ENCODE measurements at places on chromosomes 4 and X.

GRCh38 chr4:87559090-87559837 is 30.1 kb upstream of the SPARCL1 start:
- DNase-seq = no peak

DNA sequence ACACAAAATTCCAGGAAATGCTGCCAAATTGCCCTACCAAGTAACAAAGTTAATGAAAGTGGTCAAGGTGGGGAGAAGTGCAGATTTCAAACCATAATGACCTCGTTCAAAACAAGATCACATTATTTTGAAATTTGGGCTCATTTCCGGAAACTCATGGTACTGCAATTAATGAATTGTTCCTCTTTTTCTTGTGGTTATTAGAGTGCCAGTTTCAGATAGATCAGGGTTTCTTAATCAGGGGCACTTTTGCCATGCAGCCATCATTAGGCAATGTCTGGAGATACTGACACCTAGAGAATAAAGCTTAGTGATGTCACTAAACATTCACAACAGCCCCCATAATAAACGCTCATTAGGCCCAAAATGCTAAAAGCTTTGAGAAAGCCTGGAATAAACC is 381.5 kb upstream of the GALNT7 start:
- DNase-seq = no peak

DNA sequence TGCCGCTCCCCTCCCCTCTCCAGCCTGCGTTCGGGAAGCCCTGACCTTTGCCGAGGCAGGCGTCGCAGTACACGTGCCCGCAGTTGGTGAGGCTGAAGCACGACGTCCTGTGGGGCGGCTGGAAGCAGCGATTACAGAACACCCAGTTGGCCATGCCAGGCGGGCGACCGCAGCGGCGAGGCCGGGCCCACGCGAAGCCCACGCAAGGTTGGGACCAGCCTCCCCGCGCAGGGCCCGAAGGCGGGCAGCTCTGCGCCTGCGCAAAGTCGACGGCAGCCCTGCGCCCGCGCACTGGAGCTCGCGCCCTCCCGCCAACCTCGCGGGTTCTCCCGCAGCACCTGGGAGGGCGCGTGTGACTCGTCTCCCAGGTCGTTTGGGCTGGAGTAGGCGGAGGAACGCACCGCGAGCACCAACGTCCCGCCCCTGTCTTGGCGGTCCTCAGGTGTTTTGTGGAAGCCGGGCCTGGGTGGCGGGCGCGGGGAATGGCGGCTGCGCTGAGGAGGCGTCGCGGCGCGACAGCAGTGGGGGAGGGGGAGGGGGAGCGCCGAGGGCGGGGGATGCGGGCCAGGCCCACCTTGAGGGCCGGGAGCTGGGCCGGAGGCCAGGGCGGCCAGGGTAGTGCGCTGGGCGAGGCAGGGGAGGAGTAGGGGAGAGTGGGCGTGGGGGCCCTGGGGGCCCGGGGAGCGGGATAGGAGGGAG is at the start of gene RNF212:
RNF212 (minus strand) TSS at position 254 of the 699 bp plus-strand sequence; CDS start at position 154, 100 bp downstream.
- no peak for DNase-seq

DNA sequence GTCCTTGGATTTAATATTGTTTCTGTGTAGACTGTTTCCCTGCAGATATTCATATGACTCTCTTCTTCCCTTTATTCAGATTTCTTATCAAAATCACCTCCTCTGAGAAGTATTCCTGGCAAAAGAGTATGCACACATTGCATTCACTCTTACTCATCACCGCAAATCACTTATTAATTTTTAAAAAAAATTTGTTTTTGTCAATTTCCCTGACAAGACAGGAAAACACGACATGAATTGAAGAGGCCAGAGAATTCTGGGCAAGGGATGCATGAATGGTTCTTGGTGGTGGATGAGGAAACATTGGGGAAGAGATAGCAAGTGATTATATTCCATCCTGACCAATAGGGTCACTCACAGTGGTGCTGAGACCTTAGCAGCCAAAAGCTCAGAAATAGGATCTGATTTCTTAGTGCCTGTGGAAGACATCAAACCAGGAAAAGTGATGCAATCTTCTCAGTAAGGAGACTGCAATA is 522.5 kb upstream of the AGA start:
- no peak for DNase-seq

- peak; percentile 68 for DNase-seq
These were observed 12.1 kb downstream of the PPP2R3B start for GRCh38 chrX:374596-374995.

- DNase-seq = no peak
These were observed 93.6 kb downstream of the DCTD start for GRCh38 chr4:182823576-182823975.

DNA sequence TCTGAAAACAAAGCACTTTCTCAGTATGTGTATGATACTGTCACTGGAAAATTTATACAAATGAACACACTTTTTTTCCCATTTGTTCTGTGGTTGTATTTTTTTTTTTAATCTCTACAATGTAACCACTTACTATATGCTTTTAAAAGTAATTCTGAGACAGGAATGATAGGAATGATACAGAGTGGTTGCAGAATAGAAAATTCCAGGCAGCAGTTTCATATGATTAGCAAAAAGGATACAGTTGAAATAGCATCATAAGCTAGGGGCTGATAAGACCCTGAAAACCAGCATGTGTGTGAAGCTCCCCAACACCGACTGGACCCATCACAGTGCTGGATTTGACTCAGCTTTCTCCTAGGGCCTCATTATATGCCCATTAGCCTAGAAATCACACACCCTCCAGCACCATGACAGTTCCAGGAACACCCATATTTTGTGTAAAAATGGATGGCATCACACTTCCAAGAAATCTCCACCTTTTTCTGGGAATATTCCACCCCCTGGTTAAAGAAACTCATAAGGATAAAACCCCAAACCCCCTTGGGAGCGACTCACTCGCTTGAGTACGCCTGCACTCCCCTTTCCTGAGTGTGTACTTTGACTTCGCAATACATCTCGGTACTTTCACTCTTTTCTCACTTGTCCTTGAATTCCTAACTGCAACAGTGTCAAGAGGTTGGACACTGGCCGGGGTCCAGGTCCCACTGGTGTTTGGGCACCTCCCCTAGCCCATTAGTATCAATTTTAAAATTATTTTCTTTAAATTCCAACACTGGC is 77.4 kb upstream of the AGA start:
- DNase-seq = no peak

DNA sequence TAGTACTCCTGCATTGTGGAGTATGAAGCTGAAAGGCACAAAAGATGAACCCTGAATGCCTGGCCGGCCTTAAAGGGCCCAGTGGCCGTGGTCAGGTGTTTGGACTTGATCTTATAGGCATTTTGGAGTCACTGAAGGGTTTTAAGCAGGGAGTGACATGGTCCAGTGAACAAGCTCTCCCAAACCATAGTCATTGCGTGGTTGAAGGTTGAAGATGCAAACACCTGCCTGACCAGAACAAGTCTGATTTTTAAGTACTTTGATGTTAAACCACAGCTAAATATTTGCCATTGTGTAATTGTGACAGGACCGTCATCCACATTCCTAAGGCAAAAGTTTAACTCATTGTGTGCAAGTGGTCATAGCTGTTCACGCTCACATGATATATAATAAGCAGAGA is 3.3 kb downstream of the STK32B start:
- no peak for DNase-seq

DNA sequence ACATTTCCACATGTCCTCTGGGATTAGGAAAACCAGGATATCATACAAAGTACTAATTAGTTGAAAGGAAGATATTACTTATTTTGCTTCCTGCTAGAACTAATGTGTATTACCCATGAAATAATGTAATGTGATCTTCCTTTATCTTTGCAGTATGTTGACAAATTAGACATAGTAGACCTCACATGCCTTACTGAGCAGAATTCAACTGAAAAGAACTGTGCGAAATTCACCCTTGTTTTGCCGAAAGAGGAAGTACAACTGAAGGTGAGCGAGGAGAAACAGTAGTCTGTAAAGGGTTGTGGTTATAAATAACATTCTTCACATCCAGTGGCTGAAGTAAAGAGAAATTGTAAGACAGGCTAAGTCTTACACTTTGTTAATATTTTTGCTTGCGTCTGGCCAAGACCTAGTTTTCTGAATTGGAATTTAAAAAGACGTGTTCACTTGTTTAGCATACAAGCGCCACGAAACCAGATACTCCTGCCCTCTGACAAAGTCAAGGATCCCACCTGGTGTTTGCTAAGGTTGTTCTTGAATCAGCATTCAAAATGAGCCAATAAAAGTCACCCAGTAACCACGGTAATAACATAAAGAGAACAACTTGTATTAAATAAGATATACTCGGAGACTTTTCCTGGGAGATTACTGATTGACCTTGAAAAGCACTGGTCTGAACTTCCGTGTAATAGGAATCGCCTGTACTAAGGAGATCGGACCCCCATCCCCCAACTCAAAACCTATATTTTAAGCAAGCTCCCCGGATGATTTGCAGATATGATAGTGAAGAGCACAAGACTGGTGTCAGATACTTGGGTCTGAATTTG is 16.9 kb downstream of the STAP1 start:
- no peak for DNase-seq

GRCh38 chrX:13791559-13791958 is 25.3 kb downstream of the GPM6B start:
- DNase-seq = no peak

- no peak for DNase-seq
These were observed 169.9 kb downstream of the ZNF330 start for GRCh38 chr4:141390571-141390970.

DNA sequence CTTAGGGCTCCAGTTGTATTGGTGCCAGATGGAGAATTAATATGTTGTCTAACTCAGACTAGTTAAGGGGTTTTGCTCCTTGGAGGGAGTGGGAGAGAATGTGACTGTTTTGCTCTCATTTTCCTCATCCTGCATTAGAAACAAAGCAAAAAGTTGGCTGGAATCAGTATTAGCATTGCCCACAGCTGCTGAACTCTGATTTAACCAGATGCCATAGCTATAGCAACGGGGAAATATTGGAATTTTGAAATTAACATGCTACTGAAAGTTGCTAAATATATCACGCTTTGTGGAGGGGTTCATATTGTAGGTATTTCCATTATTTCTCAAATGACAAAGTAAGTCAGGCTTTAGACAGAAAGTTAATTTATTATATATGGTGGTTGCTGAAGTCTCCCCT is 66.7 kb upstream of the EOLA2 start:
- DNase-seq = no peak

GRCh38 chr4:77433418-77433733 is 172.2 kb upstream of the CXCL13 start:
- DNase-seq = no peak

DNA sequence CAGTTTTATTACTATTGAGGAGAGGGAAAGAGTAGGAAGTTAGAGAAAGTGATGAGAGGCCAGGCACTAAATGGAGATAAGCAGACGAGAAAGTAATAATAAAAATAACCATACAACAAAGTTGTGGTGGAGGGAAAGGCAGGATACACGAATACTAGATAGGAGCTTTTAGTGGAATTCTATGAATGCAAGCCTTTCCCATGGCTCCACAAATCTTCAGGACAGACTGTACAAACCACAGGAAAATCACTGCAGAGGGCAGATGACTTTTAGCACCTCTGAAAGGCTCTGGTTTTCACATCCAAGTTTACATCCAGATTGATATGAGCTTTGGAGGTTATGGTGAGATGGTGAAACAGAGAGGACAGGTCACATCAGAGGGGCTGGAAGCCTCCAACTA is 41.5 kb downstream of the TNIP3 start:
- DNase-seq = no peak

GRCh38 chr4:138609943-138610350 is 367.8 kb upstream of the SLC7A11 start:
- DNase-seq = no peak

DNA sequence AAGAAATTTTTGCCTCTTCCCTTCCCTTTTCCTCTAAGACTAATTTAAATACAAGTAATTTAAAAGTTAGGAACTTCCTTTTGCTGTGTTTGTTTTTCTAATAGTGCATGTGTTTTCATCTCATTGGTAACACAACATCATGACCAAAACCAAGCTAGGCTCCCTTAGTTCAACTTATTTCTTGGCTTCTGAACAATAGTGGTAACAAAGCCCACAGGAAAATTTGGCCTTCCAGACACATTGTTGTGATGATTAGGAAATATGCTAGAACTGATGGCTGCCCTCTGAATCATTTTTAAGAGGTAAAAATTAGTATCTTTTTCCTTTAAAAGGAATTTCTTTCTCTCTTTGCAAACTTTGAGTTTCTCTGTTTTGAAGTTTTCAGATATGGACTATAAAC is 25.5 kb upstream of the TEC start:
- DNase-seq = no peak

DNA sequence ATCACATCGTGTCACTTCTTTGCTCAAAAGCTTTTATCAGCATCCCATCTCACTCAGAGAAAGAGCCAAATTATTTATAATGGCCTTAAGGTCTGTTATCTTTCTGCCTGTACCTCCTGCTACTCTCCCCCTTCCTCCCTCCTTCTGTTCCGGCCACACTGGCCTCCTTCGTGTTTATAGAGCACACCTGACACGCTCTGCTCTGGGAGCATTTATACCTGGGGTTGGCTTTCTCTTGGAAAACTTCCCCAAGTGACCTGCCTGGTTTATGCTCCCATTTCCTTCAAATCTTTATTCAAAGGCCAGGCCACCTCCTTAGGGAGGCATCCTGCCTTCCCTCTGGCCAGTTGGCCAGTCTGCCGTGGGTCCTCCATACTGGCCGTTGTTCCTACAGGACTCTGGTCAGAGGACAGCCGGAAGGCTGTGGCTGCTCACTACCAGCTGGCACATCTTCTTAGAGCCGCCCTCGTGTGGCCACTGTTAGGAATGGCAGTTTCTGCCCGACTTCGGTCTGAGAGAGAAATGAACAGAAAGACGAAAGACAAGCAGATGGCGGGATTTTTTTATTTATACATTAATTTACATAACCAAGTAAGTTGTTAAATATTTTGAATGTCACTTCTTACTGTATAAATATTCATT is 80.2 kb upstream of the CBLL2 start:
- DNase-seq = peak; percentile 29

GRCh38 chr4:32455231-32455630 is 1735.1 kb downstream of the PCDH7 start:
- no peak for DNase-seq

- DNase-seq = no peak
These were observed 67.5 kb upstream of the SH3RF1 start for GRCh38 chr4:169338241-169338640.

DNA sequence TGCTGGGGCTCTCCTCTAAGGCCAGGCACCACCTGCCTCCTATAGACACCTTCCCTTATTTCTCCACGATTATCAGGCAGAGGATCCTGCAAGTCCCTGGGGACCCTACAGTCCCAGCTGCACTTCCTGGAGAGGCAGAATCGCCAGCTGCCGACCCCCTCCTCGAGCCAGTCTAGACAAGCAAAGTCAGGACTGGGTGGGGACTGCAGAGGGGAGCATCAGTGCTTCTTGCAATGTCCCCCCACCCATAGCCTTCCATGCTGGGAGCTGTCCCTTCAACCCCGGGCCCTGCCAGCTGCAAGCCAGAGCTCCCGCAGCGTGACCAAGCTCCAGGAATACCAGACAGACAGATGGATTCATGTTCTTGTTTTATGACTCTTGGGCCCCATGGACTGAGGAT is 1.4 kb upstream of the CRMP1 start:
- DNase-seq = no peak

GRCh38 chr4:124090021-124090420 is 622.5 kb downstream of the ANKRD50 start:
- DNase-seq = no peak

All from RWPE2 (cell line).